Effector CD4-positive, alpha-beta T cell (primary cell): ENCODE measurements at places on chromosomes 2 and 18.
A peak's percentile ranks its signal among the peaks of the same experiment; 100 is the strongest.

- no peak for DNase-seq
These were observed 172.4 kb downstream of the DDX1 start for GRCh38 chr2:15763822-15764682.

GRCh38 chr18:1296237-1296636 lies 391.6 kb downstream of the ADCYAP1 start:
- DNase-seq, result no peak

DNA sequence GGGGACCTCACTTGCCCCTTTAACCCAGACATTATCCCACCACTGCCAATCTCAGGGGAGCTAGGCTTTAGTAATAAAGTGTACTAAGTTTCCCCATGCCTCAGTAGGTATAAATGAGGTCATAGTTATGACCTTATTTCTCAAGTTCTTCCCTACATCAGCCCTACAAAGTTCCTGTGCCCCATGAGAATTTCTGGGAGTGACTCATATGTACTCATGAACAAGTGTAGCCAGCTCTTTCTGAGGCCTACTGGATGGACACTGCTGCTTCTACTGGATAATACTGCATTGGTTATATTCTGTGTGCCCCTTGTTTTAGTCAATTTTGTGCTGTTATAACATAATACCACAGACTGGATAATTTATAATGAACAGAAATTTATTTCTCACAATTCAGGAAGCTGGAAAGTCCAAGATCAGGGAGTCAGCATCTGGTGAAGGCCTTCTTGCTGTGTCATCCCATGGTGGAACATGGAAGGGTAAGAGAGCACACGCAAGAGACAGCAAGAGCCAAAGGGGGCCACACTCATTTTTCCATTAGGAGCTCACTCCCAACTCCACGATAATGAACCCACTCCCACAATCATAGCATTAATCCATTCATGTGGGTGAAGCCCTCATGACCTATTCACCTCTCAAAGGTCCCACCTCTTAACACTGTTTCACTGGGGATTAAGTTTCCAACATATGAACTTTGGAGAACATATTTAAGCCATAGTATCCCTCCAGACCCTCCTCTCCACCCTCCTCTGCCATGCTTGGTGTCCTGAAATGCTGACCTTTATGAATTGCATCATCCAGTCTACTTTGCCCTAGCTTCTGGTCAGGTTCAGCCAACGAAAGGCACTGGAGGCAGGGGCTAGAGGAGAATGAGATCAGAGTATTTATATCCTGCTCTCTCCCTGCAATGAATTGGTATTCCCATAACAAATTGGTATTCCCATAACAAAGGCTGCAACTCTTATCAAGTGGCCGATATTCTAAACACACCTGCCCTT lies 25.4 kb upstream of the ST3GAL5 start:
- DNase-seq, result no peak

DNA sequence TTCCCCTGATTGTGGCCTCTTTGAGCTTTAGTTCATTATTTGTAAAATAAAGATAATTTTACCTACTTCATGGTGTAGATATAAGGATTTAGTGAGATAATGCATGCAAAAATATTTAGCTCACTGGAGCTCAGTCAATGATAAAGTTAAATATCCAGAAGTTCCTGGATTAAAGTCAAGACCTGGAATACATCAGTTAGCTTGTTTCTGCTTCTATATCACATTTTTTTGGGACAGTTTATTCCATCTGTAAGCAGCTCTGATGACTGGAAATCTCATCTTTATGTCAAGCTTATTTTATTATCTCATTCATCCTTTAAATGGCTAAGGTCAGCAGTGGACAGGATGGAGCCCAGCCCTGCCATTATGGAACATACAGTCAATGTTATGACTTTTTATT lies 152.0 kb downstream of the EVA1A start:
- no peak for DNase-seq

- DNase-seq, result peak; percentile 59
These were observed 81.4 kb downstream of the BIN1 start for GRCh38 chr2:127025359-127026166.

GRCh38 chr2:143807671-143808070 lies 678.5 kb downstream of the ARHGAP15 start:
- no peak for DNase-seq

- DNase-seq, result no peak
These were observed 1045.8 kb downstream of the CNTNAP5 start for GRCh38 chr2:125070726-125071505.

DNA sequence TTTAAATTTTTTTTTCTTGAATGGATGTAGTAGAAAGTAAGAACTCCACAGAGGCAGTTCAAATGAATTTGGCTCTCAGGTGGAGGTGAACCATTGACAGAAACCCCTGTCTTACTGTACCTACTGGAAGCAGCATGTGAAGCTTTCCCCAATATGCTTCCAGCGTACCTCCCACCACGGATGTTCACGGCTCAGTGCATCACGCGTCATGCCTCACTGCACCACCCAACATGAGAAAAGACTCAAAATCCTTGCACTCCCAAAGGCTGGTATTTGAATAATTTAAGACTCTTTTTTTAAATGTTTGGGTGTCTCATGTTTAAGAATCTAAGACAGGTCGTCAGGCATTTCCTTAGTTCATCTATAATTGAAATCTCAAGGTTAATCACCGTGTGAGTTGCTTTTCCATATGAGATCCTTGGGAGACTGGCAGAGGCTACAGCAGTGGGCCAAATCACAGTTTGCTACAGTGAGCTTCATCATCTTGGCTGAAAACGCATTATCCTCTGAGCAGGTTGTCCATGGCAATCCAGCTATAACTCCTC lies 846.4 kb downstream of the DCDC2C start:
- DNase-seq, result no peak

DNA sequence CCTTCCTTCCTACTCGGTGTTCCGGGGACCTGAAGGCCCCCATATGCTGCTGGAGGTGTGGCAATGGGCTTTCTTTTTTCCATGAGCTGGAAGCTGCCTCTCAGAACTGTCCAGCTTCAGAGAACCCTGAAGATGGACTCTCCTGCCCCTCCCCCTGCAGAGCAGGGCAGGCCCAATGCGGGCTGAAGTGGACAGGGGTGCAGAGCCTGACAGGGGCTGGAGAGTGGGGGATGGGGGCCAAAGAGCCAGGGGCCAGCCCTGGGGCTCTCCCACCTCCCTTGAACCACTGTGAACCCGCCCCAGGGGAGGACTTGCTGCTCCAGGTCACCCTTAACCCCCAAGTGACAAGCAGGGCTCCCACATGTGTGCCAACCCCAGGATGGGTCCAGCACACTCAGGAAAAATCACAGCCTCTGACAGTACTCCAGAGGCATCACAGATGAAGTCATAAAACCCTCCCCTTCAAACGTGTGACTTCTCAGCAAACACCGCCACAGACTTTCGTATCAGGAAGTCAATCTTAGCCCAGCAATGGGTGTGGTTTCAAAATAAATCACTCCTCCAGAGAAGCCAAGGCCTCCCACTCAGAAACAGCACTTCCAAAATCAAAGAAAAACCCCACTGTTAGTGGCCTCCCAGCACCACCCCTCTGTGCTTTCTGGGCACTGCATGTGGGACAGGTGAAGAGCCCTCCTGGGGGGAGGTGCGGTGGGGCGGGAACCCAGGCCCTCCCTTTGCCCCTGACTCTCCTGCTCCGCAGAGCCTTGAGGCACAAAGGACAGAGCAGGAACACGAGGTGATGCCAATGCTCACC lies 135.8 kb downstream of the HDAC4 start:
- peak; percentile 65 for DNase-seq

GRCh38 chr2:94977826-94978225 lies 47.7 kb upstream of the MAL start:
- no peak for DNase-seq

- no peak for DNase-seq
These were observed 402.9 kb downstream of the PARD3B start for GRCh38 chr2:204948024-204948763.

- no peak for DNase-seq
These were observed 4.4 kb upstream of the KCNIP3 start for GRCh38 chr2:95292623-95293260.

DNA sequence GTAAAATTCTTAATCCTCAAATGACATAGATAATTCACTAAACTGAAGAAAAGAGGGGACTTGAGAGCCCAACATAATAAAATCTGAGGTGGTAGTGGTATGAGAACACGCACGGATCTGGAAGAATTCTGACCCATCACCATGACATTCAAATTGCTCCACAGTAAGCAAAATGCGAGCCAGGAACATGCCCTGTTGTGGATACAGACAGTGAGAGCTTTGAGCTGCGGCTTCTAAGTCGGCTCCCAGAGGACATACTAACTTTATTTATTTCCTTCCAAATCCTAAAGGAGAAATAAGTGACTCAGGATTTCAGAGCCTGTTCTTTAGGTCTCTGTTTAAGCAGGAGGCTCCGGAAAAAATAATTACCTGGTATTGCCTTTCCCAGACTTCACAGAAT lies 143.4 kb upstream of the SMAD7 start:
- DNase-seq, result no peak

DNA sequence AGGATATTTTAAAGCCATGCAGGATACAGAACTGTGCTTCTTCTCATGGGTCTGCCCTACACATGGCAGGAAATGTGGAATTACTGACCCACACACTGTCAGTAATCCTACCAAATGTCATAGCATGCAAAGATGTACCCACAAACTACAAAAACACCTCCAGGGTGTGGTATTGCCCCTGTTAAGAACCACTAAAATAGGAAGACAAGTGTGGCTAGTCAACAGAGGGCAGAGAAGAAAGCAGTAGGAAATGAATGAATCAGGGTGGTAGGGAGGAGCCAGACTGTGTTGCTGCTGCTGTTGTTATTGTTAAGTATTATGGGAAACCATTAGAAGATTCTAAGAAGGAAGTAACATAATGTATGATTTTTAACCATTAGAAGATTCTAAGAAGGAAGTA lies 556.7 kb upstream of the ACVR2A start:
- no peak for DNase-seq

DNA sequence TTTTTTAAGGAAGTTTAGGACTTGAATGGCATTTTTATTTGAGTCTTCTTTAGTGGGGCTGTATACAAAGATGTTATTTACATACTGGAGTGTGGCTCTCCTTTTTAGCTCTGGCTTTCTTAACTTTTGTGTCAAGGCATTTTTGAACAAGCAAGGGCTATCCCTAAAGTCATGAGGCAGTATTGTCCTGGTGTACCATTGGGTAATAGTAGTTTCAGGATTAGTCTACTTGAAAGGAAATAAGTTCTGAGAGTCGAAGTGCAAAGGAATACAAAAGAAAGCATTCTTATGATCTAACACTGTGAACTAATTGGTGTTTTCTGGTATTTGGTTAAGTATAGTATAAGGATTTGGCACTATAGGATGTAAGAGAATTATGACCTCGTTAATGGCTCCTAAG lies 1.9 kb upstream of the CYP27A1 start:
- no peak for DNase-seq
